ENCODE measurements at places on chromosomes 5 and 9.

DNA sequence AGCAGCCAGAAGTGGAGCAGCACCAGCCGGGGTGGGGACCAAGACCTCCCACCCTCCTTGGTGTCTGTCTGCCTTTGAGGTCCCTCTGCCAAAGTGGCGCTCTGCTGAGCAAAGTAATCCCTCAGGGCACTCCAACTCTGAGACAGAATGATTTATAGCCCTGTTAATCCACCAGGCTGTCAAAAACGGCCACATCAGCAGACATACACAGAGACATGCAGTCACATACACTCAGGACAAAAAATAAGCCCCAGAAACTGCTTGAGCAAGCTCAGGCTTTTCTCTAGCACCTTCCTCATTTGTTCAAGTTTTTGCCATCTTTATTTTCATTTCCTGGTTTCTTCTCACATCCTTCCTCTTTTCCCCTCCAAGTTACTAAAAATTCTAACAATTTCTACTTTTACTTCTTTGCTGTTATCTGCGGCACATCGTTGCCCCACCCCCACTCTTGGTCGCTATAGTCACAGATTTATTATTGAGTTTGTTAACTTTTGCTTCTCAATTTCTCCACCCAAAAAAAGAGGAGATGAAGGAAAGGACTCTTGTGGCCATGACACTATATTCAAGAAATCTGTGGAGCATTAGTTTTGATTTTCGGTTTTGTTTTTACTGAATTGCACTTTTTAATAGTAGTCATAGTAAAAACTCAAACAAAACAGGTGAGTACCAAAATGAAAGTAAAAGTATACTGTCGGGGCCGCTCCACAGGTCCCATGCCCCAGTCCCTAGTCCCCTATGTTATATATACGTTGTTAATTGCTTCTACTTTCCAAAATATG is 17.4 kb upstream of the ADRB2 start:
- no peak for DNase-seq

GRCh38 chr9:133347515-133347984 is 381 bp downstream of the MED22 start:
- peak; percentile 28 for DNase-seq

DNA sequence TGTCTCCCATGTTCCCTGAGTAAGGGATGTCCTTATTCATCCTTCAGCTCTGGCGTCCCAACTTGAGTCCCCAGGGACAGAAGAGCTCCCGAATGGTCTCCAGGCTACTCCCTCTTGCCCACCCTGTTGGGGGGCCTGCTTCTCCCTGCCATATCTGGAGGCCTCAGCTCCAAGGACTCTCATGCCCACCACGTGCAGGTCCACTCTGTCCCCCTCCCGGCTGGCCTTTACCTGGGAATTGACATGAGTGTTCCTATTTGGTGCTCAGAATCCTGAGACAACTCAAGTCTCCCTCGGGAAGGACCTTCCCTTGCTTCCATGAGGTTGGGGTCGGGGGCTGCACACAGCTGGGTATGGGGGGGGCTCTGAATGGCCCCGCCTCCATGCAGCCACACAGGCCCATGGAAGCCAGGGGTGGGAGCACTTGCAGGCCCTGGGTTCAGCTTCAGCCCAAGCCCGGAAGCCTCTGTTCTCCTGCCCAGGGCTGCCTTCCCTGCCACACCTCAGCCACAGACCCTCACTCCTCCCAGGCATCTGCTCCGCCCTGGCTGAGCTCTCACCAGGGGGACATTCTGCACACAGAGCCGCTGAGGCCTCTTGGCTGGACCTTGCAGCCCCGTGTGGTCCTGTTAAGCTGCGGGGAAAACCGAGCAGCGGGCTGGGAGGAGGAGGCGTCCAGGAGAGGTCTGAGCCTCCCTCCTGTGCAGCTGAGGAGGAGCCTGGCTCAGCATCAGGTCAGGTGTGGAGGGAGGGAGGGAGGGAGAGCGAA is 121.9 kb downstream of the PHF2 start:
- no peak for DNase-seq

DNA sequence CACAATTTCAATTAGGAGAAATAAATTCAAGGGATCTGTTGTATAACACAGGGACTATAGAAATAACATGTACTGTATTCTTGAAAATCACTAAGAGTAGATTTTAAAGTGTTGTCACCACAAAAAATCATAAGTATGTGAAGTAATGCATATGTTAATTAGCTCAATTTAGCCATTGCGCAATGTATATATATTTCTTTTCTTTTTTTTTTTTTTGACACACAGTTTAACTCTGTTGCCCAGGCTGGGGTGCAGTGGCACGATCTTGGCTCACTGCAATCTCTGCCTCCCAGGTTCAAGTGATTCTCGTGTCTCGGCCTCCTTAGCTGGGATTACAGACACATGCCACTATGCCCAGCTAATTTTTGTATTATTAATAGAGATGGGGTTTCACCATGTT is 70.2 kb downstream of the XRCC4 start:
- DNase-seq = no peak

DNA sequence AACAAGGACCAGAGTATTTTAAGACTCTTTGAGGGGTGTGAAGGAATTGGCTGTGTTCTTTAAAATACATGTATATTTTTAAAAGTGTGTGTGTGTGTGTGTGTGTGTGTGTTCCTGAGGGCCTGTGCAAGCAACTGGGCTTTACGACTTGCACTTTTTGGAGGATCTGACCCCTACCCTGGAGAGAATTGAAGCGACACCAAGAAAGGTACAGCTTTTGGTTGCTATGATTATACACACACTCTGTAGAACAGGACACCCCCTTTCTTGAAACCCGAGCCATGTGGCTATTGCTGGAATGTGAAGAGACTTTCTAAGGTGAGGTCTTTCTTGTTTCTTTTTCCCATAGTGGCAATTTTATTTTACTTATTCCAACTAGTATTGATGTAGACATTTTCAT is 988 bp downstream of the SHISAL2B start:
- DNase-seq = no peak

DNA sequence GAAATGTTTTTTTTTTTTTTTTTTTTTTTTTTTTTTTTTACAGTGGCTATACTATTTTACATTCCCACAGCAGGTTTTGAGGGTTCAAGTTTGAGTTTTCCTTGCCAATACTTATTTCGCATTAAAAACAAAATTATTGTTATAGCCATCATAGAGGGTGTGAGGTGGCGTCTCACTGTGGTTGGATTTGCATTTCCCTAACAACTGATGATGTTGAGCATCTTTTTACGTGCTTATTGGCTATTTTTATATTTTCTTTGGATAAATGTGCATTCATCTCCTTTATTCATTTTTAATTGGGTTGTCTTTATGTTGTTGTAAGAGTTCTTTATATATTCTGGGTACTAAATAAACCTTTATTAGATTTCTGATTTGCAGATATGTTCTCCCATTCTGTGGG is 18.9 kb upstream of the UBLCP1 start:
- no peak for DNase-seq

GRCh38 chr5:157252711-157253465 is 13.0 kb upstream of the CYFIP2 start:
- DNase-seq = no peak

DNA sequence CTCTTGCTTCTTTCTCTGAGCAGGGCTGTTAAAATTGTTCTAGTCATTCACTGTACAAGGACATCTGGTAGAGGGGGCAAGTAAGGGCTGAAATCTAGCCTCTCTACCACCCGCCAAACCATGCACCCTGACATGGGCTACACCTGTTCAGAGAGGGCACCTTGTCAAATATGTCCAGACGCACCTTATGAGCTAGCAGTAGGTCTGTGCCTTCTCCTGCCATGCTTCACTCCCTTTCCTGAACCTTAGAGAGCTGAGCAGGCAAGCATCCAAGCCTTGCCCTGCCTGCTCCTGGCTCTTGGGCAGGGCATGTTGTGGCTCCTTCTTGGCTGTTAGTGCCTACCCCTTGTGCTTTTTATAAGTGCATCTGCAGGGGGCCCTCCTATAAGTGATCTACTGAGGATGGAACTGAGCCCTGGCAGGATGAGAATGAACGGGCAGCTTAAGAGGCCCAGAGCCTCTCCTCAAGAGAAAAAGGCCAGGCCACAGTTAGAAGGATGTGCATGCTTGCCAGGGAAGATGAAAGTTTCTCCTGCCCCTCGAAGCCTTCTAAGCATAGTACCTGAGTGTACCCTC is 3.8 kb upstream of the NEUROG1 start:
- DNase-seq = no peak

- DNase-seq = no peak
Measured at GRCh38 chr5:68000805-68001204, 214.8 kb upstream of the PIK3R1 start.

DNA sequence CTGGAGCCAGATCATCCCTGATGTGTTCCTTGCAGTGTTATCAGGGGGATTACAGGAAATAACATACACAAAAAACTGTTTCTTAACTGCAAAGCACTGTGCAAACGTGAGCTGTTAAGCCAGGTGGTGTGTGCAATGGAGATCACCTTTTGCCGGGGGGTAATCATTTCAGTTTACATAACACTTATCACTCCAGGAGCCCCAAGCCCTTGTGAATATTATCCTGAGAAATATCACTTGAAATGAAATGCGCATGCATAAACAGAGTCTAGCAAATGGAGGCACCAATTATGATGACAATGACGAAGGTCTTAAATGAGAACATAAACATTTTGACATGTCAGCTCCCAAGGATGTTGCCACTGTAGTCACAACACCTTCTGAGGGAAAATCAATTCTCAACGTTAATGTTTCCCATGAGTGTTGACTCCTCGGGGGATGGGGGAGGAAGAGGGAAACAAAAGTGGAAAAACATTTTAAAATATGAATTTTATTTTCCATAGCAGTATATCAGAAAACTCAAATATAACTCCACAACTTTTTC is 54.5 kb upstream of the RAD23B start:
- DNase-seq = no peak

DNA sequence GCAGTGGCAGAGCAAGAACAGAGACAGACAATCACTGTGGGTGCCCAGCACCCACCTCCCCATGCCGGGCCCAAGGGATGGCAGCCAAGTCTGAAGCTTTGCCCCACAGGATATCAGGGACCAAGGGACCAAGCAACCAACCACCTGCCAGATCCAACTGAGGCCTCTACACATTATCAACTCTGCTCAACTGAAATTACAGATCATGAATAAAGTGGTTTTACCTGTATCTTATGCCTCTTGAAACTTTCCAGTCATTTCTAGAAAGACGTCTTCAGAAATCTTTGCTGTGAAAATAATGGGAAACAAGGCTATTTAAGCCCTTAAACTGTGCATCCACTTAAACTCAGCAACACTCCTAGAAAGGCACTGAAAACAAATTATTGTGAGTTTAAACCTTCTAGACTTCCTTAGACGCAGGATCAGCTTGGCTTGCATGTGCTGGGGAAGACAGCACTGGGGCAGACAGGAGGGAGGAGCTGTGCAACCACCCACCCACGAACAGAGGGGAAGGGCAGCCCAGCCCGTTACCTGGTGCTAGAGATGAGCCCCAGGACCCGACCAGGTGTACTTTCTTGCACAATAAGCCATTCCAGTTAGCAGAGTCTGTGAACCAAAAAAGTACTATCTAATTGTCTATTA is 80.0 kb downstream of the SEMA4D start:
- DNase-seq = no peak

GRCh38 chr5:94747371-94747770 is 128.9 kb downstream of the SLF1 start:
- no peak for DNase-seq

DNA sequence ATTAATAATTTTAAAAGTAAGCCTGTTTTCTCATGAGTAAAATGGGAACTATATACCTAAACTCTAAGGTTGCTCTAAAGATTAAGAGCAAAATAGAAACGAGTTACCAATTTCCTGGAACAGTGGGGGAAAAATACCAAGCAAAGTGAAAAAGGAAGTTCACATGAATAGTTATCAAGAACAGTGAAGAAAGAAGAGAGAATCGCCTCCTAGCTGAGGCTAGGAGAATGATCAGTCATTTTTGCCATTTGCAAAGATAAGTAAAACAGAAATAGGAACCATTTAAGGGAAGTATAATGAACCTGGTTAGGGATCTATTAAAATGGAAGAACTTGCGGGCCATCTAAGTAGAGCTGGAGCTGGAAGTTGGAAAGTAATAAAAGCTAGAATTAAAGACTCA is 50.7 kb downstream of the P4HA2 start:
- no peak for DNase-seq

- DNase-seq = no peak
Measured at GRCh38 chr9:4298255-4299004, 1.4 kb downstream of the GLIS3 start.

- no peak for DNase-seq
Measured at GRCh38 chr5:101608322-101608721, 687.8 kb downstream of the SLCO4C1 start.

DNA sequence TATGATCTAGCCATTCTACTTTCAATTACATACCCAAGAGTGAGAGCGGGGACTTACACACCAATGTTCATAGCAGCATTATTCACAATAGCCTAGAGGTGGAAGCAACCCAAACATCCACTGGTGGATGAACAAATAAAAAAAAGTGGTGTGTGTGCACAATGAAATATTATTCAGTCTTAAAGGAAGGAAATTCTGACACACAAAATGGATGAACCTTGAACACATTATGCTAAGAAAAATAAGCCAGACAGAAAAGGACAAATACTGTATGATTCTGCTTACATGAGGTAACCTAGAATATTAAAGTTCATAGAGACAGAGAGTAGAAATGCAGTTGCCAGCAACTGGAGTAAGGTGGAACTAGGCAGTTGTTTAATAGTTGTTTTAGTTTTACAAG is 22.1 kb downstream of the ETF1 start:
- DNase-seq = no peak

- DNase-seq = no peak
Measured at GRCh38 chr5:139340051-139340450, 1.6 kb upstream of the PAIP2 start.

- no peak for DNase-seq
Measured at GRCh38 chr9:34409154-34409553, 32.5 kb upstream of the MYORG start.

- DNase-seq = no peak
Measured at GRCh38 chr5:96788112-96788749, 19.5 kb downstream of the ERAP1 start.

- DNase-seq = no peak
Measured at GRCh38 chr5:83253720-83254119, 176.4 kb downstream of the XRCC4 start.

DNA sequence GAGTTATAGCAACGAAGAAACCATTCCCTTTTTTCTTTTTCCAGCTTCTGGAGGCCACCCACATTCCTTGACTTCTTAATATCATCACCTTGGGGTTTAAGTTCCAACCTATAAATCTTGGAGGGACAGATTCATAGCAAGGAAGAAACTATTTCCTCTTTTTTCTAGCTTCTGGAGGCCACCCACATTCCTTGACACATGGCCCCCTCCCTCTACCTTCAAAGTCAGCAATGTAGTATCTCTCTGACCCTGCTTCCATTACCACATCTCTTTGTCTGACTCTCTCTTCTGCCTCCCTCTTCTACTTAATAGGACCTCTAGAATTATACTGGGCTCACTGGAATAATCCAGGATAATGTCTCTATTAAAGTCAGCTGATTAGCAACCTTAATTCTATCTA is 34.7 kb upstream of the SHISAL2B start:
- DNase-seq = no peak

All from activated CD8-positive, alpha-beta memory T cell treated with anti-CD3 and anti-CD28 coated beads for 4 hours (primary cell).